Hindlimb muscle (tissue), 1 donor: ENCODE measurements at places on chromosomes 12 and 14. TPM values are rescaled to one million over a fixed set of nuclear protein-coding genes. Genes with fewer than 3 reads are reported as not detected.

- DNase-seq = no peak
These were observed 99.9 kb upstream of the SLC24A4 start for GRCh38 chr14:92223025-92223424.

GRCh38 chr12:129404556-129404955, 499.3 kb downstream of the TMEM132D start:
- DNase-seq = no peak

- DNase-seq = no peak
These were observed 17.6 kb upstream of the EPS8 start for GRCh38 chr12:15806826-15807225.

- peak; percentile 51 for DNase-seq
These were observed 143.4 kb upstream of the C14orf180 start for GRCh38 chr14:104436047-104436591.

GRCh38 chr12:106648736-106649135, 65.9 kb downstream of the RFX4 start:
- DNase-seq = no peak

GRCh38 chr12:108514468-108514972, 557 bp upstream of the FICD start:
- no peak for DNase-seq

- DNase-seq = no peak
These were observed 111.3 kb downstream of the TSHR start for GRCh38 chr14:81066672-81067071.

GRCh38 chr14:37254411-37254947, 56.7 kb downstream of the MIPOL1 start:
- DNase-seq = no peak

USP44 gene
- 1.1 TPM for polyA plus RNA-seq

WNT1 gene
- polyA plus RNA-seq = not detected

SPIC gene
- not detected for polyA plus RNA-seq

REC8 gene
- polyA plus RNA-seq = 14.5 TPM

TAC3 gene
- not detected for polyA plus RNA-seq
